ENCODE measurements at places on chromosomes 1 and 21.

DNA sequence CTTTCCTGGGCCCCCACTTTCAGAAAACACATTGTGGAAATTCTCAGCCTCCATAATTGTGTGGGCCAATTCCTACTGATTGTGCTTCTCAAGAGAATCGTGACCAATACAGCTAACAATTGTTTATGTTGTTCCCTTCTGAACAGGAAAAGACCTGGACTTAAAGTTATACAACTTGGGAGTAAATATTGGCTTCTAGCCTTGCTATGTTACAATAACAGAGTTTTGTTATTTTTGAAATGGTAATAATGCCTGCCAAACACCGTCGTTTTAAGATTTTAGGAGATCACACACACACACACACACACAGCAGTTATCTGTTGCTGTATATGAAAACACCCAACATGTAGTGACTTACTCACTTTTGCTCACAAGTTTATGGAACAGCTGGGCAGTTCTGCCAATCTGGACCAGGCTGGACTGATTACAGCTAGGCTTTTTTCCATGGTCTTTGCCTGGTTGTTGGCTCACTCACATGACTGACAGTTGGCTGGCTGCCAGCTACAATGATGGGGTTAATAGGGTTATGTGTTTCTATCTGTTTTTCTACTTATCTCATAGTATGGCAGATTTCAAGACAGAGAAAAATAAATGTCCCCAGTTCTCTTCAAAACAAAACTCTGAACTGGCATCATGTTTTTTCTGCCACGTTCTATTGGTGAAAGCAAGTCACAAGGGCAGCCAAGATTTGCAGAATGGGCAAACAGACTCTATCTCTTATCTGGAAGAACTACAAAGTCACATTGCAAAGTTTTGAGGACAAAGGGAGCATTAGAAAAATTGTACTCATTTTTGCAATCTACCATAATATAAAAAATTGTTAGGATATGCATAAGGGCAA is 447.5 kb downstream of the NEGR1 start:
- no peak for DNase-seq

GRCh38 chr1:29504709-29505410 is 268.5 kb downstream of the PTPRU start:
- no peak for DNase-seq

DNA sequence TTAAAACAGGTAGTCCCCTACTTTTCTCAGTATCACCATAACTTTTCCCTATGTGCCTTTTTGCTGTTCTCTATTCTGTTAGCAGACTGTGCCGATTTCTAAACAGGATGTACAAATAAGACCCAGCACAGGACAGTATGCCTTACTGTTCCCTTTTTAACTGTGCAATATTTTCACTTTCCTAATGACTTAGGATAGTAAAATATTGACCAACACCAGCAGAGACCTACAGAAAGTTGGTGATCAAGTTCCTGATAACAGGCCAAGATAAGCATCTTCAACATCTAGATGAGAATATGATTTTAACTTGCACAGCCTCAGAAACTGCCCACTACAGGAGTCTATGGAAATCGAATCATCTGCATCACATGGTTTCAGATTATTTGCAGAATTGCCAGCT is 42.0 kb downstream of the ADSS2 start:
- DNase-seq, result no peak

- DNase-seq, result no peak
Observed at GRCh38 chr1:77279929-77280328, 1.9 kb upstream of the AK5 start.

DNA sequence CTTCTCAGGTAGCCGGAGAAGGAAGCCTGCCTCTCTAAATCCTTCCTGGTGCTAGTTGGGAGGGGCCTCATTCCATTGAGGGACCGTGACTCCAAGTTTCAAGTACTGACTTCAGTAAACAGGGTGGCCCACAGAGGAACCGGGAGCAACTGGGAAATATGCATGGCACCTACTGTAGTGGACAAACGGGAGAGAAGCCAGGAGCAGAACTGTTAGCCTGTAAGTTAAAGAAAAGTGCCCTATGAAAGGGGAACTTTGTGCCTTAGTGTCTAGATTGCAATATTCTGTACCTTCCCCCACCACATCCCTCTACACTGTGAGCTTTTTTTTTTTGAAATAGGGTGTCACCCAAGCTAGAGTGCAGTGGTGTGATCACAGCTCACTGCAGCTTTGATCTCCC is 33.2 kb upstream of the KANK4 start:
- no peak for DNase-seq

DNA sequence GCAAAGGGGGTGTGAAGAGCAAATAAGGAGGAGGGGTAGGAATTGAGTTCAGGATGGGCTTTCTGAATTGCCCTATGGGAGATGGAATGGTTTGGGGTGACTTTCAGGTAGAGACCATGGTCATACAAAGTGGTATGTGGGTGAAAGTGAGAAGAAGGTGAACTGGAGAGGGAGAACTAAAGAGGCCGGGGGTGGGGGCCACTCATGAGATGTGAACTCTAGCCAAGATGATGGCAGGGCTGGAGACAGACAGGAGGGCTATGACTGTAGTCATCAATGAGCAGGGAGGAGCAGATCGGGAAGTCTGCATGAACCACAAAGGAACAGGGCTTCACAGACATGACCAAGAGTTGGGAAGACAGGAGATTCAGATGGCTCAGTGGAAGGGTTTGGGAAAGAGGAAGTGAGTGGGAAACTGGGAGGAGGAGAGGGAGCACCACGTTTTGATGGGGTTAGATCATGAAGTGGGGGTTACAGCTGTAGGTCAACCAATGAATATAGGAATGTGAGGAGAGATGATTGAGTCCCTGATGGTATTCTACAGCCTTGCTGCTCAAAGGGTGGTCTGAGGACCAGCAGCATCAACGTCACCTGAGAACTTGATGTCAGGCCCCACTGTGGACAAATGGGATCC is 20.7 kb upstream of the LRRC8D start:
- DNase-seq, result no peak

GRCh38 chr1:107195476-107195875 is 54.6 kb downstream of the NTNG1 start:
- no peak for DNase-seq

DNA sequence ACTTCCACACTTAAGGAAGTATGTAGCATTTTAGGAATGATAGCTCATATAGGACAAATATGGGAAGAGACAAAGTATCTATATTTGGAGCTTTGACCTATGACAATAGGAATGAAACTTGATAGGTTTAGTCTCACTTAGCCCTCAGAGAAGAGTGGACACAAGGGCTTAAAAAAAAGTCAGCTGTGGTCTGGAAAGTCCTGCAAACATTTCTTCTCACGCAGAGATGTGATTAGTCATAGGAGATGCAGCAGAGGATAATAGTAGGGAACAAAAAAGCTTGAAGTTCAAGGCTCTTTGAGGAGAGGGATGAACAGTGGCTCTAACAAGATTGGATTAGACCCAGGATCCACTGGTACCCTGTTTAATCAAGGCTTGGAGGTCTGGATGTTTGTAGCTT is 14.8 kb upstream of the RNF220 start:
- no peak for DNase-seq

- DNase-seq, result no peak
Observed at GRCh38 chr1:145740269-145740668, 21.0 kb downstream of the CD160 start.

DNA sequence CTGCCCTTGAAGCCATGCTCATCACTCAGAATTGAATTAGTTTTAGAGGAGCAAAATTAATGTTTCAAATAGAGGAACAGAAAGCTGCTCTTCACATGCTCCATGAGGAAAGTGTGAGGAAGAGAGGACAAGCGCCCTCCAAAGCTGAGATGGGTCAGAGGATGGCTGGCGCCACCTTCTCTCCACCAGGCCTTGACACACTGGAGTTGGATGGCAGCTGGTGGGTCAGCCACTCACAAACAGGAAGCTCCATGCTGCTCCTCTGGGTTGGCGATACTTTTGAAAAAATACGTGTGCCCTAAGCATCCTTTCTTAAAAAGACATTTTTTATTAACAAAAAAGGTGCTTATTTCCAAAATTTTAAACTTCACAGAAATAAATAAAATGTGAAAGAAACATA is 3.1 kb upstream of the CD2 start:
- DNase-seq, result no peak

- DNase-seq, result no peak
Observed at GRCh38 chr1:234823191-234824176, 213.5 kb upstream of the IRF2BP2 start.

GRCh38 chr21:29843804-29844203 is 96.0 kb downstream of the GRIK1 start:
- DNase-seq, result no peak

- DNase-seq, result no peak
Observed at GRCh38 chr1:231419738-231420298, 2.3 kb downstream of the EGLN1 start.

- peak; percentile 44 for DNase-seq
Observed at GRCh38 chr1:229889031-229889517, 178.0 kb upstream of the GALNT2 start.

DNA sequence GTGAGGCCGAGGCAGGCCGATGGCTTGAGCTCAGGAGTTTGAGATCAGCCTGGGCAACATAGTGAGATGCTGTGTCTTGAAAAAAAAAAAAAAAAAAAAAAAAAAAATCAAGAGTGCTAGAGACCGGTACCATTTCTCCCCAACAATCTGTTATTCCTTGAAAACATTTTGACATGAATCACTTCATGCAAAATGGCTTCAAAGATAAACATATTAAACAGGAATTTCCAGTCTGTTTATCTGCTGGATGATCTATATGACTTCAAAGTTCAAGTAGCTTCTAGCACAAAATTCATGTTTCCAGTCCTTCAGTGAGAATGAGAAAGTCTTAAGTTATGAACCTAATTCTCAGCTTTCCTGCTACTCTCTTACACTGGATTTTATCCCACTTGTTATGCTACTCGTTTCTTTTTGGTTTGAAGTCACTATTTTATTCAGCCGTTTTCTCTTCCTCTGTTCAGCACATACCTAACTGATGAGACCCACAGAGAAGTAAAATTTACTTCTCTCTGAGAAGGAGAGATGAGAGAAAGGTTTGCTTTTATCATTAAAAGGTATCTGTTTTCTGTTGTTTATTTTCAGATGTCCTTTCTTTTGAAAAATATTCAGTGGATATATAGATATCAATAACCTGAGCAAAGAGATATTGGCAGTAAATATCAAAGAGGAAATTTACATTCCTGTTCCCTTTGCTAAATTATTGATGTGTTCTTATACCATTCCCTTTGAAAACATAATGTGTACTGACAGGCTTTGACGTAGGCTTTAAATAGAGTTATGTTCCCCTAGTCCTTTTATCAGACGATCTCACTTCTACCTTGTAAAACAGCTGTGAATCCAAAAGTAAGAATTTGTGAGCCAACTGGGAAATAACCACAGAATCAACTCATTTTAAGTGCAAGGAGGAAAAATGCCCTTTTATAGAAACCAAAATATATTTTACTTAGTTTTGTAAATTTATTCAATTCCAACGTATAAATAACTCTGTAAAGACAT is 38.2 kb downstream of the CD46 start:
- no peak for DNase-seq

- no peak for DNase-seq
Observed at GRCh38 chr1:119981986-119982815, 85.9 kb upstream of the ADAM30 start.

DNA sequence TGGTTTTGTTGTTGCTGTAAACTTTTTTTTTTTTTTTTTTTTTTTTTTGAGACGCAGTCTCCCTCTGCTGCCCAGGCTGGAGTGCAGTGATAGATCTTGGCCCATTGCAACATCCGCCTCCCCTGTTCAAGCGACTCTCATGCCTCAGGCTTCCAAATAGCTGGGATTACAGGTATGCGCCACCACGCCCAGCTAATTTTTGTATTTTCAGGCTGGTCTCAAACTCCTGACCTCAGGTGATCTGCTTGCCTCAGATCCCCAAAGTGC is 78.9 kb upstream of the SLC45A1 start:
- no peak for DNase-seq

DNA sequence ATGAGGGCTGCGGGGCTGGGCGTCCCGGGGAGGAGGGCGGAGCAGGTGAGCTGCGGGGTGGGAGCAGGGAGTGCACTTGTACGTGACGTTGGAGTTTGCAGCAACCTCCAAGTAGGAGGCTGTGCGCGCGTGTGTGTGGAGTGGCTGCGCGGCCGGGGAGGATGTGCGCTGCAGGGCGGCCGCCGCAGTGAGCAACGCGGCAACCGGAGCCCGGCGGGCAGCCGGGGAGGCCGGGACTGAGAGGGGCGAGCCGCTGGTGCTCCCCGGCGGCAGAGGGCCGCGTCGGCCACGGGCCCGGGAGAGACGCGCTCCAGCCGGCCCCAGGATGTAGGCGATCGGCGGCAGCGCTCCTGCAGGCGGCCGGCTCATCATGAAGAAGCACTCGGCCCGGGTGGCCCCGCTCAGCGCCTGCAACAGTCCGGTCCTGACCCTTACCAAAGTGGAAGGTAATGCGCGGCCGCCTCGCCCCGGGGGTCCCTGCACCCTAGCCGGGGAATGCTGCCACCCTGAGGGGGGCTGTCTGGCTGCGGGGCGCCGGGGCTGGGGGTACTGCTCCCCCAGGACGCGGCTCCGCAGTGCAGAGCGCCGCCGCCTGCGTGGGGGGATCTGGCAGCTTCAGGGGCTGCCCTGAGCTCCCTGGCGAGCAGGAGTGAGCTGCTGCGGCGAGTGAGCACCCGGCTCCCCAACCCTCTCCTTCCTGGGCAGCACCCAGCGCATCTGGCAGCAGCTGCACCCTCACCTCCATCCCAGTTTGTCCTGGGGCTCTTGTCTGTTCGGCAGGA is 158.9 kb upstream of the COA6 start:
- DNase-seq, result peak; percentile 83

DNA sequence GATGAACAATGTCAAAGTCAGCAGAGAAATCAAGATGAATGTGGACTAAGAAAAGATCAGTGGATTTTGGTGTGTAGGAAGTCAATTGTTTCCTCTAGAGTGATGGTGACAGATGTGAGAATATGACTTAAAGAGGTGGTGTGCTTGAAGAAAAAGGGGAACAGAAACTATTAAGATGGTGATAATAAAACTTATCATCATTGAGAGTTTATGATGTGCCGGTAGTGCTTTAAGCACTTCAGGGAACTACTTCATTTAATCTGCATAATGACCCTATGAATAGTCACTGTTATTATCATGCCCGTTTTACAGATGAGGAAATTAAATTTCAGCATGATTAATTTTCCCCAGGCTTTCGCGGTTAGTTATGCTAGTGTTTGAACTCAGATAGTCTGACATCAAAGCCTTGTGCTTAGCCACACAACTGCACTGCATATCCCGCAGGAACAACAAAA is 246.9 kb upstream of the LRRC7 start:
- DNase-seq, result no peak
